ENCODE measurements at places on chromosomes 3 and 15.

GRCh38 chr15:72342385-72342784 is 22.4 kb upstream of the CELF6 start:
- no peak for DNase-seq

GRCh38 chr15:33994005-33994615 is 25.8 kb downstream of the CHRM5 start:
- DNase-seq, result no peak

GRCh38 chr15:54571576-54571975 is 593.3 kb downstream of the UNC13C start:
- DNase-seq, result no peak

DNA sequence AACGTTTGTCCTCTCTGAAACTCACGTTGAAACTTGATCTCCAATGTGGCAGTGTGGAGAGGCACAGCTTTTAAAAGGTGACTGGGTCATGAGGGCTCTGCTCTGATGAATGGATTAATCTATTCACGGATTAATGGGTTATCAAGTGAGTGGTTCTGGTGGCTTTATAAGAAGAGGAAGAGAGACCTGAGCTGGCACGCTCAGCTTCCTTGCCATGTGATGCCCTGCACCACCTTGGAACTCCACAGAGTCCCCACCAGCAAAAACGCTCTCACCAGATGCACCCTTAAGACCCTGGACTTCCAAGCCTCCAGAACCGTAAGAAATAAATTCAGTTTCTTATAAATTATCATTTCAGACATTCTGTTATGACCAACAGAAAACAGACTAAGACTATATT is 2.6 kb downstream of the PPP1R2 start:
- no peak for DNase-seq
